Panc1 (cell line): ENCODE measurements at places on chromosomes 3 and 15. TPM values are rescaled to one million over a fixed set of nuclear protein-coding genes. Genes with fewer than 3 reads are reported as not detected.

- peaks cover 17% of the 10 kb centered on the region for H3K4me1 ChIP-seq
- no peak overlapping the region for H3K4me3 ChIP-seq
- H3K27me3 ChIP-seq = no peaks in the 10 kb centered on the region
- peaks cover 12% of the 10 kb centered on the region for H3K36me3 ChIP-seq
Observed at GRCh38 chr3:48927928-48928327, 9.3 kb downstream of the ARIH2 start.

- H3K36me3 ChIP-seq = no peaks in the 10 kb centered on the region
- no peak for DNase-seq
- no peaks in the 10 kb centered on the region for H3K4me1 ChIP-seq
Observed at GRCh38 chr3:120459196-120459595, 8.4 kb upstream of the FSTL1 start.

Gene CCR3
- not detected for total RNA-seq

GRCh38 chr3:130699765-130700164 lies 46.9 kb downstream of the PIK3R4 start:
- no peaks in the 10 kb centered on the region; the same call in 1 of the 2 replicates for H3K36me3 ChIP-seq
- no peak overlapping the region for H3K27ac ChIP-seq
- no peaks in the 10 kb centered on the region for H3K4me1 ChIP-seq
- H3K4me3 ChIP-seq = no peak overlapping the region
